ENCODE measurements at places on chromosomes 11 and 22.

DNA sequence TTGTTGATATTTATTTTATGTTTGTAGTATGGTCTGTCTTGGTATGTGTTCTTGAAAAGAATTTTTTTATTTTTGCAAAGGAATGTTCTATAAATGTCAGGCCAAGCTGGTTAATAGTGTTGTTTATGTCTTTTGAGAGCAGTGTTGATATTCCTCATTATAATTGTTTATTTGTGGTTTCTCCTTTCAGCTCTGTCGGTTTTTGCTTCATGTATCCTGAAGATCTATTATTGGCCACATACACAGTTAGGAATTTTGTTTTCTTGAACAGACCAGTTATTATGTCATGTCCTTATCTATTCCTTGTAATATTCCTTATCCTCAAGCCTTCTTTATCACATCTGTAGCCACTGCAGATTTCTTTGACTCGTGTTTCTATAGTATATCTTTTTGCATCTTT, 56.5 kb downstream of the PDHX start:
- DNase-seq: no peak
- H3K4me1 ChIP-seq: peaks cover 12% of the 10 kb centered on the region
- H3K27ac ChIP-seq: no peak overlapping the region

DNA sequence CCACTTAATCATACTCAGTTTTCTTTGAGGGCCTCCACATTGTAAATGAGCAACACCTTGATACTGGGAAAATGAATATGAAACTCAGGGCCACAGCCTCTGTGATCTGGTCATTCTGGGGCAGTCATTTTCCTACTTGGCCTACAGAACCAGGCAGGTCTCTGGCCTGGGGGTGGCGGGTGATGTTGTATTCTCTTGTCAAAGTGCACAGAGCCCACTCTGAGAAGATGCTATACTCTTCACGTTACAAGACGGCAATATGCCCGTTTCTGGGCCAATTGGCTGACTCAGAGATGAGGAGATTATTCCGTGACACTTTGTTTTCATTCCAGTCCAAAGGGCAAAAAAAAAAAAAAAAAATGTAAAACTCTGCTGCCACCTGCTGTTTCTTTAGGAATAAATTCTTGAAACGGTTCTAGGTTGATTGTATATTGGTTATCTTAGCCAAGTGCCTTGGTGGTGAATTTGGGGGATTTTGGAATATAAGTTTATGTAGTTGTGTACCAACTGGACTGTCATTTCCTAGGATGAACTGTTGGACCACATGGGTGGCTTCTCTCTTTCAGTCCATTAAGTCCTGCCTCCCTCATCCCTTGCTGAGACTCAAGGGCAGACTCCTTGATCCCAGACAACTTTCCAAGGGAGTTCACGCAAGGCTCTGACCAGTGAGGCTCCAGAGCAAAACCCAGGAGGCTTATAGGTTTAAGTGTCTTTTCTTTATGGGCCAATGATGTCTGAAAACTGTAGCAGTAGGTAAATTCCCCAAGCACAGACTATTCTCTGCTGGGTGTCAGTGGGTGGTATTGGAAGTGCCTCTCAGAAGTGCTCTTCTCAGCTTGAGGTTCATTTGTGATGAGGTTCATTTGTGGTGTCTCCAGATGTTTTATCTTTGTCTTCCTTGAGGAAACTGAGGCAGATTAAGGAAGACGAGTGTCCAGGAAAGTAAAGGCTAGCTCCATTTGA, 18.2 kb downstream of the ADM start:
- peak; percentile 70 for DNase-seq
- no peak overlapping the region for H3K27ac ChIP-seq
- H3K27me3 ChIP-seq: no peaks in the 10 kb centered on the region

- H3K36me3 ChIP-seq: peaks cover 13% of the 10 kb centered on the region
- no peak for DNase-seq
- peaks cover 86% of the 10 kb centered on the region for H3K4me1 ChIP-seq
- H3K4me3 ChIP-seq: peak overlapping the region; percentile 92
- H3K27me3 ChIP-seq: no peaks in the 10 kb centered on the region
- H3K27ac ChIP-seq: peak overlapping the region; percentile 100
These were observed 716 bp upstream of the TYMP start for GRCh38 chr22:50530580-50530876.

DNA sequence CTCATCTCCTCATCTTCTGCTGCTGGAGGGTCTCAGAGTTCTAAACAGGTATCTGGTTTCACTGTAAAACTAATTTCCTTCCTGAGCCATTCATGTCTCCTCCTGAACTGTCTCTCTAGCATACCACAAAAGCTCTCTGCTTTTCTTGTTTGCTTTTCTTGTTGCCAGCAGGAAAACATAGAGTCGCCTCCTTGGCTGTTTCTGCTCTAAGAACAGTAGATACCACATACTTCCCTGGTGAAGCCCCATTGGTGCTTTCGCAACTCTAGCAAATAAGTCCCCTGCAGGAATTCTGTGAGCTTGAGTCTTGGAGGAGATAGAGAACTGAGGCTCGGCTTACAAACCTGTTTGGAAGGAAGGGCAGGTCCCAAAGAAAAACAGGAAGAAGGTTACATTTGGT, 7.0 kb downstream of the DIXDC1 start:
- H3K27me3 ChIP-seq: no peaks in the 10 kb centered on the region
- DNase-seq: no peak
- no peak overlapping the region for H3K27ac ChIP-seq
- H3K4me3 ChIP-seq: no peak overlapping the region
- no peaks in the 10 kb centered on the region for H3K36me3 ChIP-seq
- peaks cover 10% of the 10 kb centered on the region for H3K4me1 ChIP-seq

DNA sequence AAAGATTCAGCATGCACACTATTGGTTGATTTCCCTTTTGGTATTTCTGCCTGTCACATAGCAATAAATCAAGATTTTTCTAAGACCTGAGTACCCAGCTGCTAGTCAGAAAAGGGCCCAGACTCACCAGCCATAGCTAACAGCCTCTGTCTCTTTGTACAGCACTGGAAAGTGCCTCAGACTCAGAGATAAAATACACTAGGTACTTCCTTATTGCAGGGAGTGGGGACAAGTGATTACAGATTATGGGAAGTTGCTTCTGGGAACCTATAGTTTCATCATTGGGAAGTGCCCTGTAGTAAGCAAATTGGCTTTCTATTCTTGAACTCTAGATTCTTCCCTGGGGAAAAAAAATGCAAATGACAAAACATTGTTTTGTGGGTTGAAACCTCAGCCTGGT, at the start of gene CASP5:
CASP5 (minus strand) TSS at position 166 of the 400 bp plus-strand sequence; CDS start at position 134, 32 bp downstream.
- DNase-seq: peak; percentile 76
- no peaks in the 10 kb centered on the region for H3K27me3 ChIP-seq
- H3K4me1 ChIP-seq: peaks cover 30% of the 10 kb centered on the region
- peaks cover 40% of the 10 kb centered on the region for H3K36me3 ChIP-seq

GRCh38 chr22:30188911-30189310, 57.6 kb downstream of the LIF start:
- no peak overlapping the region for H3K27ac ChIP-seq
- H3K4me3 ChIP-seq: no peak overlapping the region
- peaks cover 28% of the 10 kb centered on the region for H3K4me1 ChIP-seq
- no peak for DNase-seq
- no peaks in the 10 kb centered on the region for H3K36me3 ChIP-seq
- no peaks in the 10 kb centered on the region for H3K27me3 ChIP-seq

GRCh38 chr11:17004486-17005148, 9.6 kb downstream of the PLEKHA7 start:
- no peak for DNase-seq
- H3K36me3 ChIP-seq: no peaks in the 10 kb centered on the region
- peaks cover 2% of the 10 kb centered on the region for H3K27me3 ChIP-seq
- H3K4me1 ChIP-seq: no peaks in the 10 kb centered on the region

DNA sequence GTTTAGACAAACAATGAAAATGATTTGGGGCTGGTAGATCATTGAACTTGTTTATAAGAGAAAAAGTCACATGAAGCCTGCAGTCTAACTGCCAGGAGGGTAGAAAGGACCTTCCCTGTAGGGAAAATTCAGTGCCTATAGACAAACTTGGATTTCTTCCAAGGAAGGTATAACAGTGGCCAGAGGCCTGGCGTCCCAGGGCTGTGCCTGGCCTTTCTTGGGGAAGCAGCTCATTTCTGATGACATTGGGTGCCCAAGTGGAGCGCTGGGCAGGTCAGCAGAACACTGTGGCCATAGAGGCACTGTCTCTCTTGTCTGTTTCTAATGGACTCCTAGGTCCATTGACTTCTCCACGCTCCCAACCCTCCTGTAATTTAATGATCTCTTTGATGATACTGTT, 6.6 kb upstream of the FXYD6 start:
- peaks cover 22% of the 10 kb centered on the region for H3K27me3 ChIP-seq
- H3K36me3 ChIP-seq: no peaks in the 10 kb centered on the region
- no peak overlapping the region for H3K27ac ChIP-seq
- no peaks in the 10 kb centered on the region for H3K4me1 ChIP-seq
- no peak overlapping the region for H3K4me3 ChIP-seq
- no peak for DNase-seq

- no peaks in the 10 kb centered on the region for H3K27me3 ChIP-seq
- DNase-seq: peak; percentile 87
- peak overlapping the region; percentile 15 for H3K4me3 ChIP-seq
- H3K27ac ChIP-seq: peak overlapping the region; percentile 67
- peaks cover 15% of the 10 kb centered on the region for H3K36me3 ChIP-seq
- peaks cover 53% of the 10 kb centered on the region for H3K4me1 ChIP-seq
These were observed 5.3 kb downstream of the CD44 start for GRCh38 chr11:35144136-35144741.

DNA sequence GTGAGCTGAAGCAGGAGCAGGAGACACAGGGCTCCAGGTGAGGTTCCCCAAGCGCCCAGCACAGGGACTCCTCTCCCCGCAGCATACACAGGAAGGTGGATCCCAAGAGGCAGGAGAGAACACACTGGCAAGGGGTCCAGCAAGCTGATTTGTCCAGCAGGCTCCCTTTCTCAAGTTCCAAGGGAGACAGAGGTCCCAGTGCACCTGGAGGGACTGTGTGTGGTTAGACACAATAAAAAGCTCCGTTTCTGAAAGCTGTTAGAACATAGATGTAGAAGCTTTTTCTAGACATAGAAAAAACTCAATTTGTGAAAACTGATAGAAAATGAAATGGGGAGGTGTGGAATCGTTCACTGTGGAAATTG, 1.8 kb downstream of the CALCB start:
- DNase-seq: no peak
- no peak overlapping the region for H3K27ac ChIP-seq
- no peaks in the 10 kb centered on the region for H3K36me3 ChIP-seq
- peaks cover 3% of the 10 kb centered on the region for H3K27me3 ChIP-seq
- H3K4me3 ChIP-seq: no peak overlapping the region

DNA sequence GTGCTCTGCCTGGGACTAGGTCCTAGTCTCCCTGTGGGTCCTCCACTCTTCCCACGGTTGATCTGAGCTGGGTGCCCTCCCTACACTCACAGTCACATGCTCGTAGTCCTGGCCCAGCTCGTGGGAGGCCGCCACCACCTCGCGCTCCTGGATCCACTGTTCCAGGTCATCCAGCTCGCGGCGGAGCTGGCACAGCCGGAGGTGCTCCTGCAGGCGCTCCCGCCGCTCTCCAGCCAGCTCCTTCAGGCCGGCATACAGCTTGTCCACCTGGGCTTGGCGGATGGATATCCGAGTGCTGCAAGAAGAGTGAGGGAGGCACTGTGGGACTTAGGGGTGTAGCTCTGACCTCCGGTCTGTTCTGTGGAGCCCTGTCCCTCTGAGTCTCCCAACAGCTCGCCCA, 14.8 kb upstream of the RBM4B start:
- no peaks in the 10 kb centered on the region for H3K27me3 ChIP-seq
- DNase-seq: no peak
- H3K36me3 ChIP-seq: no peaks in the 10 kb centered on the region
- H3K4me1 ChIP-seq: no peaks in the 10 kb centered on the region
- H3K27ac ChIP-seq: no peak overlapping the region
- no peak overlapping the region for H3K4me3 ChIP-seq

- H3K4me3 ChIP-seq: no peak overlapping the region
- no peaks in the 10 kb centered on the region for H3K27me3 ChIP-seq
- no peak for DNase-seq
- H3K27ac ChIP-seq: no peak overlapping the region
- H3K4me1 ChIP-seq: no peaks in the 10 kb centered on the region
- no peaks in the 10 kb centered on the region for H3K36me3 ChIP-seq
These were observed 30.2 kb upstream of the CAVIN3 start for GRCh38 chr11:6350486-6350885.

DNA sequence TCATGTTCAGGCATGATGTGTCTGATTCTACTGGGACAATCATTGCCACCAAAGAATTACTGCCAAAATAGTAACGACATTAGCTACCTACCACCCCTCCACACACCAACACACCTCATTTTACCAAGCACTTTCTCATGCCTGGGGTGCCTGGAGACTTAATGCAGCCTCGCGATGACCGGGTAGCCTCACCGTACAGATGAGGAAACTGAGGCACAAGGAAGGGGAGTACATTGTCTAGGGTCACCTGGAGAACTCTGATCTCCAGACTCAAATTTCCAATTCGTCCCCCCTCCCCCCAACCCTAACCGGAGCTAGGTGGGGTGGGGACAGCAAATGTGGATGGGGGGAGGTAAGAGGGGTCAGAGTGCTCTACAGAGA, 2.7 kb upstream of the RTN4RL2 start:
- peaks cover 52% of the 10 kb centered on the region for H3K27me3 ChIP-seq
- peaks cover 40% of the 10 kb centered on the region for H3K4me1 ChIP-seq
- no peak overlapping the region for H3K27ac ChIP-seq
- no peaks in the 10 kb centered on the region for H3K36me3 ChIP-seq
- no peak for DNase-seq
- H3K4me3 ChIP-seq: no peak overlapping the region

- no peak overlapping the region for H3K4me3 ChIP-seq
- no peaks in the 10 kb centered on the region for H3K36me3 ChIP-seq
- DNase-seq: no peak
These were observed 12.5 kb upstream of the THRSP start for GRCh38 chr11:78050964-78051831.

DNA sequence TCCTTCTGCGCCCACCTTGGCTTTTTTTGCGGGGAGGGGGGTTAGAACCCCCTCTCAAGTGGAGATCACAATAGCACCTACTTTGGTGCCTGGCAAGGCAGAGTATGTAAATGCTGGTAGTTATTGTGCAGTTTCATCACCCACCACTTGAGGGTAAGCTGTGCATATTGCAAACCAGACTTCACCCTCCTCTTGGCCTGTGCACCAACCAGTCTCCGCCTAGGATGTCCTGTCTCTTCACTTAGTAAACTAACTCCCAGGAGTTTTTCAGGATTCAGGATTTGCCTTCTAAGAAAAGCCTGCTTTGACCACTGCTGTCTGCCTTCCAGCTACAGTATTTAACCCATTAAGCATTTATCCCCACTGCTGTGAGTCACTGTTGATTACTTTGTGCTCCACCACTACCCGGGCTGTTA, 2.0 kb upstream of the UBXN1 start:
- no peaks in the 10 kb centered on the region for H3K27me3 ChIP-seq
- DNase-seq: peak; percentile 25
- H3K27ac ChIP-seq: no peak overlapping the region
- H3K4me3 ChIP-seq: no peak overlapping the region
- peaks cover 20% of the 10 kb centered on the region for H3K36me3 ChIP-seq

All from CD14-positive monocyte (primary cell).